ENCODE measurements at places on chromosomes 11 and 22. TPM values are rescaled to one million over a fixed set of nuclear protein-coding genes. Genes with fewer than 3 reads are reported as not detected.

The C22orf15 gene
- not detected for total RNA-seq

The JAML gene
- not detected for total RNA-seq

The DGCR6 gene
- 2.3 TPM for total RNA-seq

The LMNTD2 gene
- 2.4 TPM for total RNA-seq

The HPX gene
- 0.36 TPM for total RNA-seq

The SGSM1 gene
- total RNA-seq: 1.1 TPM

Data from A549 treated with dexamethasone at 1 μM for 4 hours (cell line).